ENCODE measurements at places on chromosomes 4 and X.
A peak's percentile ranks its signal among the peaks of the same experiment; 100 is the strongest.

DNA sequence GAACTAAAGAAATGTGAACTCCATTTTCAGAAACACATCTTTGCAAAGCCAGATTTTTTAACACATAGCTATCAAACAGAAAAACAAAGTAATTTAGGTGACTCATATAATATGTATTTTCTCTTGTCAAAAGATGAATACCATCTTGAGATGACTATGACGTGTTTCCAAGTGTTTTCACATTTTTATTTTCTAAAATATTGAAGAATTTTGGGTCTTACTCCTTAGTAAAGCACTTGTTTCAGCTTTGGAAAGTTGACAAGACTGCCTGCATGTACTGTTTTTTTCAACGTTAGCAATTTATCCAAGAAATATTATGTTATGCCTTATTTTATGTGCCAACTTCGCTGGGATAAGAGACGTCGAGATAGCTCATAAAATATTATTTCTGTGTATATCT is 733.9 kb upstream of the EPHA5 start:
- DNase-seq = no peak

GRCh38 chr4:25523405-25523804 is 132.2 kb upstream of the SLC34A2 start:
- no peak for DNase-seq

- no peak for DNase-seq
Observed at GRCh38 chr4:88583631-88584470, 8.4 kb upstream of the HERC3 start.

DNA sequence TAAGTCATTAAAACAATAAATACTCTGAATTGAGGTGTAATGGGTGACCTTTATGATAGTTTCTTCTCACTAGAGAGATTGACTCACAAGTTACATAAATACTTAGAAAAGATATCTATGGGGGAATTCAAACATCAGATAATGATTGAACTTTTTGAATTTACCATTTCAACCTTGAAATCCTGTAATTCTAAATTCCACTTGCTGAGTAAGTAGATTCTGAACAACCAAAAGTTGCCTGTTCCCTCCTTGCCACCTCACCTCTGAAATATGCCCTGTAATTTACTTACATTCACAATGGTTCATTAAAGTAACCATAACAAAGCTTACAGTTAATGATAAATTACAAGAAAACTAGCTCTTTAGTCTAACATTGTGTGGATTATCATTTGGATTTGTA is 43.3 kb upstream of the SLC39A8 start:
- DNase-seq = no peak

GRCh38 chr4:6574747-6575502 is at the start of gene MAN2B2:
MAN2B2 (plus strand) TSS chr4:6575189; CDS start chr4:6575211, 22 bp downstream.
- peak; percentile 93 for DNase-seq

- DNase-seq = peak; percentile 70
Observed at GRCh38 chrX:57929373-57929772, 19.1 kb upstream of the ZXDA start.

DNA sequence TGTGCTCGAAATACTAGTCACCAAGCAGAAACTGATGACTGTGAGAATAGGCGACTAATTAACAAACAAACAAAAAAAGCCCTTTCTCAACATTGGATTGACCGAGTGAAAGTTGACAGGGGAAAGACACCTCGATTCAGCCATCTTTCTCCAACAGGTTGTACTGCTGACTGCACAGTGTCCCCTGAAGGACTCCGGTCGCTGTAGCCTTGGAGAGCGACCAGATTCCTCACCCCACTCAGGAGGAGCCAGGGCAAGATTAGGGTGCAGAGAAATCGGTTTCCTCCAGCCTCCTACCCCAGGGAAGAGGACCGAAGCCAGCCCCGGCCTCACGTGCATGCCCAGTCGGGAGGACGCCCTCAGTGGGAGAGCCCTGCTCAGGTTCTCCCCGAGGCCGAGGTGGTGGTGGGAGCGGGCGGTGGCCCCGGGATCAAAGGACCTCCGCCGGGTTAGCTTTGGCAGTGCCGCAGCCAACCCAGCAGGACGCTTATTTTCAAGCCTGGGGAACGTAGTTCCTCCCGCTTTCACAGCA is 1.1 kb upstream of the RAP1GDS1 start:
- DNase-seq = peak; percentile 63

- DNase-seq = no peak
Observed at GRCh38 chr4:7722766-7723387, 216.8 kb downstream of the AFAP1 start.

- DNase-seq = no peak
Observed at GRCh38 chr4:104905546-104905945, 241.1 kb upstream of the TET2 start.

DNA sequence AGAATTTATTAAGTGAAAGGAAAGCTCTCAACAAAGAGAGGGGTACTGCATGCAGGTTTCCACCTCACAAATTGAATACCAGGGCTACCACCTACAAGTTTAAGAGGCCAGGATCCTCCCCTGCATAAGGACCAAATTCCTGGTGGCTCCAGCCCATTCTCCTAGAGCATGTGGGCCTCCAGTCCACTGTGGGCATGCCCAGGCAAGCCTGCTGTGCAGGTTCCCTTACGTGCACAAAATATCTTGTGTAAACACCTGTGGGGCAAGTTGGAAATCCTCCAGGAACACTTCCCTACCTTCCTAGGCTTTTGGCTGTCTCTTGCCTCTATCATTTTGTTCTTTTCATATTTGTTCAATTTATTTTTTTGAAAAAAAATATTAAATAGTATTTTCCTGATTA is 724.3 kb downstream of the ARAP2 start:
- DNase-seq = no peak

DNA sequence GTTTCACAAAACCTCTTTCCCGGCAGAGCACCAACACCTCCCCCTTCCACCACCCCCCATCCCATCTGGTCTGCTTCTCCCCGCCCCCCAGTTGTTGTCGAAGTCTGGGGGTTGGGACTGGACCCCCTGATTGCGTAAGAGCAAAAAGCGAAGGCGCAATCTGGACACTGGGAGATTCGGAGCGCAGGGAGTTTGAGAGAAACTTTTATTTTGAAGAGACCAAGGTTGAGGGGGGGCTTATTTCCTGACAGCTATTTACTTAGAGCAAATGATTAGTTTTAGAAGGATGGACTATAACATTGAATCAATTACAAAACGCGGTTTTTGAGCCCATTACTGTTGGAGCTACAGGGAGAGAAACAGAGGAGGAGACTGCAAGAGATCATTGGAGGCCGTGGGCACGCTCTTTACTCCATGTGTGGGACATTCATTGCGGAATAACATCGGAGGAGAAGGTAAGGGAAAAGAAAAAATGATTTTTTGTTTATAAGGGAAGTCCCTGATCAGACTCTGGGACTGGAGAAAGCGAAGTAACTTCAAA is at the start of gene PDGFRA:
PDGFRA (plus strand) TSS at position 333 of the 541 bp plus-strand sequence. CDS start 29,476 bp downstream, outside the sequence.
- DNase-seq = no peak

DNA sequence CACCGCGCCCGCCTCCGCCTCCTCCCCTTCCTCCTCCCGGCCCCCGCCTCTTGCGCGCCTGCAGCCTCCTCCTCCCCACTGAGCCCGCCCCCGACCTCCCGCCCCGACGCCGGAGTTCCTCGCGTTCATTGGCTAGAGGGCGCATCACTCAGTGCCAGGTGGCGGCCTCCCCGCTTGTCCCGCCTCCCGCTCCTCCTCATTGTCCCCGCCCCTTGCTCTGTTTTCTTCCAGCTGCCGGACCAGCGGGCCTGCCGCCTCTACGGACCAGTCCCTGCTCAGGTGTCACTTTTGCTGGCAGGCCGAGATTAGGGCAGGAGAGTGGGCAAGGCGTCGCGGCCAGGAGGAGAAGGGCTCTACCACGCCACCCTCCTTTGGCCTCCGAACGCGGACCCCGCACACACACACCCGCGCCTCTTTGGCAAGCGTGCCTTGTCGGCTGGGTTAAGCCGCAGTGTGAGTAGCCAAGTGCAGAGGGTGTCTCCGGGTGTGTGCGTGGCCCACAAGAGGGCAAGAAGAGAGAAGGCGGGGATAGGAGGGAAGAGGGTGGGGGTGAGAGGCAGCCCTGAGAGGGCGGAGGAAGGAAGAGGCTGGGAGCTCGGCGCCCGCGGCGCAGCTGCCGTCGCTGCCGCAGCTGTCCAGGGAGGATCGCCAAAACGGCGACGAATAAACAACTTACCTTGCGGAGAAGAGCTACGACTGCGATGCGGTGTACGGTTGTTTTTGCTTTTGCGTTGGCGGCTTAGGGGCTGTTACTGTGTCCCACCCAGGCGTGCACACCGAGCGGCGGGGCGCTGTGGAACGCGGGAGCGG is 436 bp upstream of the PPP3CA start:
- DNase-seq = peak; percentile 99

DNA sequence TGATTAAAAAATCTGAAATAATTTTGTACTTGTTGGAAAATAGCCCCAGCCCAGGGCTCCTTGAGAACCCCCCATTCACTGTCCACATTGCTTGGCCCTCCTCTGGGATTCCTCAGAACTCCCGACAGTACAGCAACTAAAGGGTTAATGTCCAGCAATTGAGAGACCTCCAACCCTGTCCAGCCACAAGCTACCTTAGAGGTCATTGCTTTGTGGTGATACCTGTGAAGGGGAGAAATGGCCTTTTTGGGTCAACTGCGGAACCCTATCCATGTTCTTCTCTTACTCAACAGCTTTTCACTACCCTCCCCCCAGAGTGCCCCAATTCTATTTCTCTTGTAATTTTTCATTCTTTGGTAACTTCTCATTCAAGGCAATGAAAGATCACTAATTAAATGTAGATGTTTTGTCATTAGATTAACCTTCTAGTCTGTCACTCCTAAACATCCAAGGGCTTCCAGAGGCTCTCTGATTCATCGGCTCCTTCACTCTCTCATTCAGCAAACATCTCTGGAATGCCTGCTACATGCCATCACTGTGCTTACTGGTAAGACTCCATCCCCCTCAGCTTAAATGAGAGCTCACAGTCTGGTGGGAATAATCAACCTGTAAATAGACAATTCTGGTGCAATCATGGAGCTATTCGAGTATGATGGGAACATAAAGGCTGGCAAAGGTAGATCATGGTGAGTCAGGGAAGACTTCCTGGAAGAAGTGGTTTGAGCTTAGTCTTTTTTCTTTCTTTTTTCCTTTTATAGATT is 241.4 kb upstream of the PGRMC2 start:
- DNase-seq = no peak

GRCh38 chr4:167084321-167084720 is 150.0 kb downstream of the SPOCK3 start:
- DNase-seq = no peak

GRCh38 chrX:118345045-118345463 is 852 bp upstream of the WDR44 start:
- no peak for DNase-seq

- no peak for DNase-seq
Observed at GRCh38 chrX:429266-429825, 42.6 kb upstream of the PPP2R3B start.

DNA sequence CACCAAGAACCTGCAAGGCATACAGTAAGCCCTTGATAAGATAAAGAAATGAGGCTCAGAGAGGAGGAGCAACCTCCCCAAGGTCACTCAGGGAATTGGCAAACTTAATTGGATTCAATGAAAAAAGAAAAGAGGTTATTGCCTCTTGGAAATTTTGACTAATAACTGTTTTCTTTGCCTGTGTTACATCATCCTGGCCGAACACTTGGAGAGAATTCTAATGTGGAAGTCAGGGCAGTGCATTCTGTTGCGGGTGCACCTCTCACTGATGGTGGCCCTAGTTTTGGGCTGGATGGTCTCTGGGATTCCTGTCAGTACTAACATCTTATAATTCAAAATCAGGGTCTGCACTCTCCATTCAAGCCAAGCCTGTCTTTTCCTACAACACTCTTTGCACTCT is 186.2 kb upstream of the BCOR start:
- no peak for DNase-seq

Measured in Karpas-422 (cell line).